ENCODE measurements at places on chromosomes 11 and 22.

- H3K27me3 ChIP-seq = no peaks in the 10 kb centered on the region
- peaks cover 20% of the 10 kb centered on the region for H3K4me1 ChIP-seq
- DNase-seq = no peak
- no peak overlapping the region for H3K27ac ChIP-seq
- H3K4me3 ChIP-seq = no peak overlapping the region
- peaks cover 10% of the 10 kb centered on the region for H3K36me3 ChIP-seq
These were observed 53.3 kb downstream of the ARHGAP8 start for GRCh38 chr22:44805711-44806110.

- H3K27ac ChIP-seq = no peak overlapping the region
- no peak for DNase-seq
- peaks cover 4% of the 10 kb centered on the region for H3K4me1 ChIP-seq
- peaks cover 22% of the 10 kb centered on the region for H3K27me3 ChIP-seq
- no peak overlapping the region for H3K4me3 ChIP-seq
- no peaks in the 10 kb centered on the region for H3K36me3 ChIP-seq
These were observed 9.5 kb downstream of the MFNG start for GRCh38 chr22:37476389-37477329.

DNA sequence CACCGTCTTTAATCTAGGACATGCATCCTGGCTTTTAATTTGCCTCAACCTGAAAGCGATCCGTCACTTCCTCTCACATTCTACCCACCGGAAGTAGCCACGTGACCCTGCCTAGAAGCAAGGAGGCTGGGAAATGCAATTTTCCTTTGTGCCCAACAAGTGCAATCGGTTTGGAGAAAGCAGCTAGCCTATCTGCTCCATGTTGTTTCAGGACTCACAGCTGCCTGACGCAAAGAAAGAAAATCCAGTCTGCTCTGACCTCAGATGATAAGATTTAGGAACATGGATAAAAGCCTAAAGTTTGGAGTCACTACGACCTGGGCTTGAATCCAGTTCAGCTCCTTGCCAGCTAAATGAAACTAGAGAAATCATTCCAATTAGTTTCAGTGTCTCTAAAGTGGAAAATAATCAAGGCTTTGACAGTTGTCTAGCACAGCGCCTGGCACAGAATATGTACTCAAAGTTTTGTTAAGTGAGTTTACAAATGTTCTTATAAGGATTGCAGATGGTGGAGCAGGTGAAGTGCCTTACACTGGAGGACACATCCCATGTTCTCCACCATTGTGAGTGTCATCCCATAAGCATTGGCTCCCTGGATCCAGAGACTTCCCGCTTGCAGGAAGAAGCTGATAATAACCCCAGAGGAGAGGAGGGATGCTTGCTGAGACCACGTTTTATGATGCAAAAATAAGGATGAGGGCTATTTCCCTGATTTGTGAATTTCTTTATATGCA, 553.7 kb downstream of the MN1 start:
- H3K27ac ChIP-seq = no peak overlapping the region
- H3K36me3 ChIP-seq = no peaks in the 10 kb centered on the region

- H3K4me1 ChIP-seq = no peaks in the 10 kb centered on the region
- no peak overlapping the region for H3K27ac ChIP-seq
- H3K27me3 ChIP-seq = no peaks in the 10 kb centered on the region
- no peaks in the 10 kb centered on the region for H3K36me3 ChIP-seq
- no peak overlapping the region for H3K4me3 ChIP-seq
These were observed 48.7 kb downstream of the IGF2 start for GRCh38 chr11:2090172-2091111.

DNA sequence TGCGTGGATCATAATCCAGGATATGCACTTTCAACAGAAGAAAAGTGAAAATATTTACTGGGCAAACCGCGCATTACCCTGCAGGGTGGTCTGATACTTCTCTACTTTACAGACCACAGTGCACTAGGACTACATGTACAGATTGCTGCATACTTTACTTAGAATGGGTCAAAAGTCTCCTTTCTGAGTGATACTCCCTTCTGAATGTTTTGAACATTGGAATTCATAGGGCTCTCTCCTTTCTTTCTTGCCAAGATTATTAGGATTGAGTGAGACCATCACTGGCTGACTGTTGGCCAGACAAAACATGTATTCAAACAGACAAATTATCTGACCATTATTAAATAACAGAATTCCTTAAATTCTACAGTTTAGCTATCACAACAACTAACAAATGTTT, 6.6 kb upstream of the FIBIN start:
- peaks cover 8% of the 10 kb centered on the region for H3K4me1 ChIP-seq
- no peak for DNase-seq
- H3K27me3 ChIP-seq = peaks cover 8% of the 10 kb centered on the region
- H3K36me3 ChIP-seq = peaks cover 3% of the 10 kb centered on the region

- H3K4me3 ChIP-seq = no peak overlapping the region
- H3K27ac ChIP-seq = no peak overlapping the region
- DNase-seq = no peak
- peaks cover 86% of the 10 kb centered on the region for H3K36me3 ChIP-seq
These were observed 50.0 kb upstream of the CLTCL1 start for GRCh38 chr22:19341500-19341899.

- no peaks in the 10 kb centered on the region for H3K36me3 ChIP-seq
- peaks cover 12% of the 10 kb centered on the region for H3K4me1 ChIP-seq
- H3K4me3 ChIP-seq = no peak overlapping the region
These were observed 76.1 kb downstream of the PRR5L start for GRCh38 chr11:36372101-36372771.

DNA sequence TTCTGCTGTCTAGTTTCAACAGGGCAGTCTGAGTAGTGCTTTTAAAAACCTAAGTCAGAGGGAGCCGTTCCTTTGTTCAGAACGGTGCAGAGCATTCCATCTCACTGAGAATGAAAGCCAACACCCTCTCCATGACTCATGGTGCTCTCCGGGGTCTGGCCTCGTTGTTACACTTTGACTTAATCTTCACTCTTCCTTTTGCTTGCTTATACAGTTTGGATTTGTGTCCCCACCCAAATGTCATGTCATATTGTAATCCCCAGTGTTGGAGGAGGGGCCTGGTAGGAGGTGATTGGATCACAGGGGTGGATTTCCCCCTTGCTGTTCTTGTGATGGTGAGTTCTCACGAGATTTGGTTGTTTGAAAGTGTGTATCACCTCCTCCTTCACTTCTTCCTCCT, 292.2 kb downstream of the ST3GAL4 start:
- H3K4me1 ChIP-seq = peaks cover 11% of the 10 kb centered on the region
- no peaks in the 10 kb centered on the region for H3K36me3 ChIP-seq
- H3K27ac ChIP-seq = peak overlapping the region; percentile 61
- H3K4me3 ChIP-seq = no peak overlapping the region

DNA sequence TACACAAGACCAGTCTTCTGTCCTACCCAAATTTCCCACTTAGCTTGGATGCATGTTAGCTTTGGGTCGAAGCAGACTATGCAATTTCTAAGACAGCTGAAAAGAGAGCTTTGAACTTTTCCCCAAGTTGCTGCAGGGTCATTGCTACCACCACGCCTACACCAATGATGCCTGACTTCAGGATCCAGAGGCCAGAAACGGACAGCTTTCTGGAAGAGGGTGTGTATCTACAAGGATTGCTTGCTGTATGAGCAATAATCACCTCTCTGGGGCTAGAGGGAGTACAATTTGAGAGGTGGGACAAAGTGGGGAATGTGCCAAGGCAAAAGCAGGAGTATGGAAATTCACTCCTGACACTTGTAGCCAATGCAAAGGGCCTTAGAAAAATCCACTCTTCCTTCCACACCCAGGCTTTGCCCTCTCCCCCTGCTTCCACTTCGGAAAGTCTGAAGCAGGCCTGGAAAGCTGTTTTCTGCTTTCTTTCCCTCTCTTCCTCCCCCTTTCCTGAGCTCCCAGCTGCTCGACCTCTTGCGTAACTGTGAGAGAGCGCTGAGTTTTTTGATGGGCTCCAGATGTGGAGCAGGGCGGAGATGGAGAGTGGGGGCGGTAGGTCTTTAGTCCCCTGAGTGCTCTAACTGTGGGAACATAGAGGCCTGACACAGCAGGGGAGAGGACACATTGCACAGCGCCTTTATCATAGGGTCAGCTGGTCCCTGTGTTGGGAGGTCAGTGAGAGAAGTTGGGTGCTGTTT, 2.1 kb upstream of the PHLDB1 start:
- H3K27me3 ChIP-seq = peaks cover 28% of the 10 kb centered on the region
- DNase-seq = no peak
- peak overlapping the region; percentile 63 for H3K4me3 ChIP-seq
- peaks cover 42% of the 10 kb centered on the region for H3K4me1 ChIP-seq
- peak overlapping the region; percentile 62 for H3K27ac ChIP-seq
- peaks cover 14% of the 10 kb centered on the region for H3K36me3 ChIP-seq

DNA sequence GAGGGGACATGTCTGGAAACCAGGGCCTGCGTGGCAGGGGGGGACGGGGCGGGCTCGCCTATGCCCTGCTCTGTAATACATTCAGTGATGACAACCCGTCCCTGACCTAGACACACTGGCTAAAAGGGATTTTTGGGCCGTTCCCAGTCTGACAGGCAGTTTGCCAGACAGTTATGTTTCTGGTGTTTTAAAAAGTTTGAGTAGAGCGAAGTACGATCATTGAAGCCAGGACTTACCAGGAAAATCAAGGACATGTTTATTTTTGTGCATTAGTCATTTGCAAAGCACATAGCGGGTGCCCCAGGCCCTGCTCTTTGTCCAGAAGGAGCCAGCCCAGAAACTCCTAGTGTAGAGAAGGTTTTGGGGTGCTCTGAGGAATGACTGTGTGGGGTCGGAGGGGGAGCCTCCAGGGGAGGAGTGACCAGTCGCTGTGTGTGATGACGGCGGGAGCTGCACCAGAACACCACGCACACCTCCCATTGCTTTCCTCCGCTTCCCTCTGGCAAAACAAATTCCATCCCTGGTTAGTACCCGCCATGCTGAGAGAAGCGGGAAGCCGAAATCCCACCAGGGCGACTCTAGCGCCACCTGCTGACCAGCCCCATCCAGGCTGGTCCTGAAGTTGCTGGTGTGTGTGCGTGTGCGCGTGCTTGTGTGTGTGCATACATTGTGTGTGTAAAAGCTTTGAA, 50.8 kb downstream of the FBLN1 start:
- peaks cover 17% of the 10 kb centered on the region for H3K4me1 ChIP-seq
- DNase-seq = peak; percentile 89
- peak overlapping the region; percentile 48 for H3K27ac ChIP-seq
- H3K4me3 ChIP-seq = no peak overlapping the region
- peaks cover 30% of the 10 kb centered on the region for H3K36me3 ChIP-seq

GRCh38 chr11:57638005-57638781, 11.5 kb downstream of the YPEL4 start:
- peaks cover 10% of the 10 kb centered on the region for H3K36me3 ChIP-seq
- peak; percentile 84 for DNase-seq
- H3K4me1 ChIP-seq = peaks cover 29% of the 10 kb centered on the region
- peak overlapping the region; percentile 98 for H3K4me3 ChIP-seq
- H3K27me3 ChIP-seq = no peaks in the 10 kb centered on the region

DNA sequence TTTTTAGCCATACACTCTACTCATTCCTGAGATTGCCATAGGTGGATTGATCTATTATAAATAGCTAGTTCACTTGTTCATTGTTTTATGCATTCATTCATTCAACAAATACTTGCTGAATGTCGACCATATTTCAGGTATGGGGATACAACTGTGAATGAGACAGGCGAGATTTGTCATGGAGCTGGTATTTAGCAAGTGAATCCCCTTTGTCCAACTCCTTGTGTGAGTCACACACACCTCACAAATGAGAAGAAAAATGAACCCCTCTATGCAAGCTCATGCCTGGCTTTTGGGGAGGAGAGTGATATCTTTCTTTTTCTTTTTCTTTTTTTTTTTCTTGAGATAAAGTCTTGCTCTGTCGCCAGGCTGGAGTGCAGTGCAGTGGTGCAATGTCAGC, 1.8 kb upstream of the AMPD3 start:
- H3K4me3 ChIP-seq = no peak overlapping the region
- H3K27ac ChIP-seq = no peak overlapping the region
- peaks cover 31% of the 10 kb centered on the region for H3K27me3 ChIP-seq
- peaks cover 27% of the 10 kb centered on the region for H3K4me1 ChIP-seq
- no peaks in the 10 kb centered on the region for H3K36me3 ChIP-seq

DNA sequence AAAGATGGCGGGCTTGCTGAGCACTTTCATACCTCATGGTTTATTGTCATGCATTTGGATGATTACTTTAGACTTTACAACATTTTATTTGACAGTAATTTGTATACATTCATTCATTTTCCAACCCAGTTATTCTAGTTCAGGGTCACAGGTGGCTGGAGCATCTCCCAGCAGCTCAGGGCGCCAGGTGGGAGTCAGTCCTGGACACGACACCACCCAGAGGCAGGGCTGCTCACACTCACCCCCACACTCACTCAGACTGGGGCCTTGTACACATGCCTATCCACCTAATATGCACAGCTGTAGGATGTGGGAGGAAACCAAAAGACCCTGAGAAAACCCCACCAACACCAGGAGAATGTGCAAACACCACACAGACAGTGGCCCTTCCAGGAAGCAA, 123.9 kb downstream of the OPCML start:
- H3K4me1 ChIP-seq = no peaks in the 10 kb centered on the region
- DNase-seq = no peak
- no peak overlapping the region for H3K4me3 ChIP-seq
- H3K36me3 ChIP-seq = no peaks in the 10 kb centered on the region
- H3K27me3 ChIP-seq = peaks cover 3% of the 10 kb centered on the region
- no peak overlapping the region for H3K27ac ChIP-seq

GRCh38 chr22:23400286-23400981, 179.7 kb downstream of the IGLL1 start:
- peak overlapping the region; percentile 74 for H3K4me3 ChIP-seq
- no peaks in the 10 kb centered on the region for H3K27me3 ChIP-seq
- no peaks in the 10 kb centered on the region for H3K4me1 ChIP-seq
- no peak overlapping the region for H3K27ac ChIP-seq
- H3K36me3 ChIP-seq = no peaks in the 10 kb centered on the region
- no peak for DNase-seq

DNA sequence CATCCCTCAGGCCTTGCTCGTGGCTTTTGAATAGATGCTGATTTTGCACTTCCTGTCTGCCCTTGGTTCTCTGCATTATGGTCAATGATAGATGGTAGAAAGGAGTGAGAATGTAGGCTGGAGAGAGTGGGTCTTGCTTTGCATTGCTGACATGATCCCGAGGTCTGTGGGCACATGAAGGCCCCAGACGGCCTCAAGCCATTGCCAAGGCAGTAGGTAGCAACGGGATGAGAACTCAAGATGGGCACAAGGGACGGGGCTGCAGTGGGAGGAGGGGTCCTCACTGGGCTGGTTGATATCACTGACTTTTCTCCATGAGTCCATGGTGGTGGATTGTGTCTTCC, 54.0 kb downstream of the GAB4 start:
- no peaks in the 10 kb centered on the region for H3K4me1 ChIP-seq
- no peak overlapping the region for H3K4me3 ChIP-seq
- DNase-seq = no peak
- no peaks in the 10 kb centered on the region for H3K36me3 ChIP-seq
- H3K27ac ChIP-seq = no peak overlapping the region
- no peaks in the 10 kb centered on the region for H3K27me3 ChIP-seq

- no peaks in the 10 kb centered on the region for H3K36me3 ChIP-seq
- H3K27me3 ChIP-seq = no peaks in the 10 kb centered on the region
- DNase-seq = no peak
- H3K27ac ChIP-seq = peak overlapping the region; percentile 86
- H3K4me3 ChIP-seq = no peak overlapping the region
These were observed 16.0 kb downstream of the TXN2 start for GRCh38 chr22:36465232-36466021.

GRCh38 chr11:89545691-89546090, 54.5 kb upstream of the NOX4 start:
- peaks cover 3% of the 10 kb centered on the region for H3K27me3 ChIP-seq
- H3K4me3 ChIP-seq = no peak overlapping the region
- no peak for DNase-seq

Measured in type B pancreatic cell (in vitro differentiated cells).